Right ventricle myocardium superior (tissue), 1 donor: ENCODE measurements at places on chromosomes 2 and 18. TPM values are rescaled to one million over a fixed set of nuclear protein-coding genes. Genes with fewer than 3 reads are reported as not detected.

DNA sequence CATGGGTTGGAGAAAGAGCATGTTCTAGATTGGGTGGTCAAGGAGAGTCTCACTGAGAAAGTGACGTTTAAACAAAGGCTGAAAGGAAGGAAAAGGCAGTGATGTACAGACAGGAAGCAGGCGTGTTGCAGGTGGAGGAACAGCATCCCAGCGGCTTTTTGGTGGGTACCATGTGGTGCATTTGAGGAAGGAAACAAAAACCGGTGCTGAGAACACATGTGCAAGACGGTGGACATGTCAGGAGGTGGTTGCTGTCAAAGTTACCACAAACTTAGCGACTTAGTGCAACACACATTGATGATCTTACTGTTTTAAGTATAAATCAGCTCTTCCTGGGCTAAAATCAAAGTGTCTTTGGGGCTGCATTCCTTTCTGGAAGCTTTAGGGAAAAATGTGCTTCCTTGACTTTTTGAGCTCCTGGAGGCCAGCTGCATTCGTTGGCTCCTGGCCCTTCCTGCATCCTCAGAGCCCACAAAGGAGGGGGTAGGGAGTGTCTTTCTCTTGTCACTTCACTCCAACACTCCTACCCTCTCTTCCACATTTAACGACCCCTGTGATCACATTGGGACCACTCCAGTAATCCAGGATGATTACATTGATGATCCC is 380.6 kb downstream of the FBXO15 start:
- DNase-seq: no peak

- DNase-seq: no peak
Measured at GRCh38 chr2:108541451-108541850, 7.2 kb downstream of the LIMS1 start.

DNA sequence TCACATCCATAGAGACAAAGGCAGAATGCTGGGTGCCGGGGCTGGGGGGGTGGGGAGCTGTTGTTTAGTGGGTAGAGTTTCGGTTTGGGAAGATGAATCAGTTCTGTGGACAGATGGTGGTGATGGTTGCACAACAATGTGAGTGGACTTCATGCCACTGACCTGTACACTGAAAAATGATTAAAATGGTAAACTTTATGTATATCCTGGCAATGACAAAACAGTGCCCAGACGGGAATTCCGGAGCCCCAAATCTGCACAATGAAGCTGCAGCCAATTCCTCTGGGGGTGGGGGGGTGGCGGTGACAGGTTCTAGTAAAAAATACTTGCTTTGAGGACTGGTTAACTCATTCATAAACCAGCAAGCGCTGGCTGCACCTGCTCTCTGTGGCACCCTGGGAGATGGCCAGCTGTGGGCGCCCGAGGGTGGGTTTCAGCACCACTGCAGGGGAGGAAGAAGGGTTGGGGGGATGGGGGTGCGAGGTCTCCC is 81.8 kb upstream of the HPCAL1 start:
- no peak for DNase-seq

- DNase-seq: no peak
Measured at GRCh38 chr2:113156278-113157117, 17.3 kb upstream of the PSD4 start.

GRCh38 chr18:56505293-56505692 is 133.1 kb downstream of the TXNL1 start:
- DNase-seq: no peak

POTEI gene
- not detected for total RNA-seq

CDK15 gene
- 0.43 TPM for total RNA-seq

RAD51AP2 gene
- 0.16 TPM for total RNA-seq

DNA sequence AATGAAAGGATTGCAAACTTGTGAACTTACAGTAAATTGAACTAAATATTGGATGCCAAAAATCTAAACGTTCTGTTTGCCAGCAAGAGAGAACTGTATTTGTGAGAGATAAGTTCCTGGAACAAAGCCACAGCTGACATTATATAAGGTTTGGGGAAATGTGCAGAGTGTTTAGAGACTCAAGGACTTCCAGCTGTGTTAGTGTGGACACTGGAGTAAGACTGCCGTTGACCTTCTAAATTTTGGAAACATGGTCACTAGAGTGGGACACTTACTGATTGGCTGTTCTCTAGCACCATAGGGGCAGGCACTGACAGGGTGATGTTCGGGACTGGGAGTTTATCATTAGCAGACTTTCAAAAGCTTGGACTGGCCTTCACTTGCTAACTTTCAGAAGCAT is 40.5 kb downstream of the SCN9A start:
- no peak for DNase-seq

CCDC68 gene
- 3.7 TPM for total RNA-seq

GRCh38 chr2:205582366-205582765 is 99.9 kb upstream of the NRP2 start:
- no peak for DNase-seq

- no peak for DNase-seq
Measured at GRCh38 chr18:76765649-76766048, 56.7 kb upstream of the ZNF236 start.

GRCh38 chr18:6625481-6625880 is 104.0 kb upstream of the ARHGAP28 start:
- DNase-seq: no peak

- DNase-seq: no peak
Measured at GRCh38 chr18:649341-649740, 8.1 kb upstream of the TYMS start.

DNA sequence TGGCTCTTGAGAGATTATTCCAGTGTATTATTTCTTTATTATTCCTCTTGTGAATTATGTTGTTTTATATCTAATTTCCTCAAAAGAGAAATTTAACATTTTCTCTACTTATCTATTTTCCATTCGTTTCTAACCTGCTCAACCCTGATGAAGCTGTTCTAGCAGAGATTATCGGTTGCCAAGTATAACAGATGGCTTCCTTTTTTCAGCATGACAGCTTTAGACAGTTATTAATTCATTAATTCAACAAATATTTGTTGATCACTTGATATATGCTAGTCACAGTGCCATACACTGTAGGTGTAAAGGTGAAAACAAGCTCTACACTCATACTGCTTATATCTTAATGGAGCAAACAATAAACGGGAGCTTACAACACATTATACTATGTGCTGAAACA is 137.9 kb upstream of the UBE2E3 start:
- DNase-seq: no peak

FARSB gene
- 15.8 TPM for total RNA-seq

DNA sequence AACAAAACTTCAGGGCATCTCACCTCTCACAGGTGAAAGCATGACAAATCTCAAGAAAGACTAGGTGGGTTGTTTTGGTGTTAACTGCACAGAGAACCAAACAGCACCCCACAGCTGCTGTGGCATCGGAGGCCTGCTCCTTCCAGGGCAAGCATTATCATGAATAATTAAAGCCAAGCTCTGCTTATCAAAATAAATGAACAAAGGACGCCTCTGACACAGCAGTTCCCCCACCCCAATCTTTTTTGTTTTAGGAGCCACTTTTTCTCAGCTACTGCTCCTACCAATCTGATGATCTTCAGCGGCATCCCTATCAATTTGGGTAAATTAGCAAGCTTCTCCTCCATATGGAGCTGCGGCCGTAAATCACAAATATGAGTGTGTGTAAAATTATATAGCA is 58.6 kb downstream of the KLF7 start:
- no peak for DNase-seq

FAM110C gene
- total RNA-seq: 1.9 TPM

- DNase-seq: no peak
Measured at GRCh38 chr2:199219551-199219950, 238.2 kb downstream of the SATB2 start.

HJURP gene
- 0.40 TPM for total RNA-seq

DNA sequence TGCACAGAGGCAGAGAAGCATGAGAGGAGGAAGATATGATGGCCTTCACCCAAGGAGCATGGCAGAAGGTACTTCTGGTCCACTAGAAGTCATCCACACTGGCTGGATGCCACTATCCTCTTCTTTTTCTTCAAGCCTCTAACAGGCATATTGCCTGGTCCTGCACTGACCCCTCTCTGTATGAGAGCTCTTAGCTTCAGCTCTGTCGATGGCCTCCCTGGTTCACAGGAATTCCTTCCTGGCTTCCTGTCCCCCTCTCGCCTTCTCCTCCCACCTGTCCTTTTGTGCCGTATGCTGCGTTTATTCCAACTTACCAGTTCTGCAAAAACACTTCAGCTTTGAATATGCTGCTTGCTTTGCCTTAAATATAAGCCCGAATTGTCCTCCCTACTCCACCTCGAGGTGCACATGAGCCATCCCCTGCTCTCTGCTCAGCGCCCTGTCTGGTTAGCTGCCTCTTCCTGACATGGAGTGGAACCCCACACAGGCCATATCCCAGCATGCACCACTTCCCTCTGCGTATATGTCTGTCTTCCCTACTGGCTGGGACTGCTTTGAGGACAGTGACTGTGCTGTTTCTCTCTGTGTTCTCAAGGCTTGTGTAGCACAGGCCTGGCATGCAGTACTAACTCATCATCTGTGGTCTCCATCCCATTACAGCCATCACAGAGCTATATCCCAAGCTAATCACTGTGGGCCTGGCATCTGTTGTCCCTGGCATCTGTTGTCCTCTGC is 474.9 kb downstream of the EIPR1 start:
- no peak for DNase-seq

NAT8 gene
- not detected for total RNA-seq

- no peak for DNase-seq
Measured at GRCh38 chr2:108616751-108617161, 82.5 kb downstream of the LIMS1 start.

DNA sequence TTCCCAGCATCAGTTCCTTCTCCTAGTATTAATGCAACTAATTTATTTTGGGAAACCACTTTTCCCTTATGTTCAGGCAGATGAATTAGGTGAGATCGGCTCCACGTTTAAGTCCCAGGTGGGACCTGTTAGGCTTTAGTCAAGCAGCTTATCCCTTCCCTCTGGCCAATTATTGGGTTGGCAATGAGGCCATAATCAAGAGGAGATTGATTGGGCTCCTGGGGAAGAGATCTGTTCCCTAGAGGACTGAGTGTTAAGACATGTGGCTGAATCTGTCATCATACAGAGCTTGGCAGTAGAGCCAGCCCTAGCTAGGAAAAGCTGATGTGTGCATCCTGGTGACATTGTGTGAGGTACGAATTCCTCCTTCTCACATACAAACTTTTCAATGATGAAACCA is 104.4 kb downstream of the PTH2R start:
- DNase-seq: no peak

GRCh38 chr18:75364512-75365253 is 62.8 kb downstream of the SMIM21 start:
- DNase-seq: no peak

DNA sequence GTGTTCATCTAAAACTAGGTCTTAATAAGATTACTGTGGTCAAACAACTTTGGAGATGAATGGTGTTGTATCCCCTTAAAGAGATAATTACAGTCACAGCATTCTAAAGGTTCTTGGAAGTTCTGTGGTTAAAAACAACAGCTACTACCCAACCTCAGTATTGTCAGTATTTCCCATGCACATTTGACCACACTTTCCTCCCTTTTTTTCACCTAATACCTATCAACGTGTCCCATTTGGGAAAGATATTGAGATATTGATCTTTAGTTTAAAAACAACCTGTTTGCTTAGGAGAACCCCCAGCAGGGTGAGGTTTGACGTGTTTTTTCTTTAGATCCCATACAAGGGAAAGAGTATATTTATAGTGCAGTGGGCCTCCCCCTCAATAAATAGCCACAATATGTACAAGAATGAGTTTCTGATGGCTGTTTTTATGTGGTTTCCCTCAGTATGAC is 65.6 kb downstream of the WDR7 start:
- DNase-seq: no peak

- no peak for DNase-seq
Measured at GRCh38 chr2:98438190-98439133, 6.2 kb upstream of the INPP4A start.

GRCh38 chr2:169464882-169465281 is 14.4 kb upstream of the BBS5 start:
- DNase-seq: no peak

GRCh38 chr2:144894612-144895599 is 375.0 kb upstream of the ZEB2 start:
- no peak for DNase-seq

DNA sequence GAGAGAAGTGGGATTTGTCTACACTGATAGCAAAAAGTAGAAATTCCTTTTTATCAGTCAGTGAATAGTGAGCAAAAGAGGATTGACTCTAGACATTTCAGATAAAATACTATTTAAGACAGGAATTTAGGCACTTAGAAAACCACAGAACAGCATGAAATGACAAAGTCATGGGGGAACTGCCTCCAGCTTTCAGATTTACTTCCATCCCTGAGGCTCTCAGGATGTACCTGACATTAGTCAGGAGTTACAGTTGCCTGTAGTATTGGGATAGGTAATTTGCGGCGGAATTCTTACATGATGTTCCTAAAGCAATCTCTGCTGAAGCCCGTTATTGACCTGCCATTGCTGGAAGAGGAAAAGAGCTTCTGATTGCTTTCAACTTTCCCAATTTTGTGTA is 337.1 kb upstream of the MAP2 start:
- no peak for DNase-seq

DNA sequence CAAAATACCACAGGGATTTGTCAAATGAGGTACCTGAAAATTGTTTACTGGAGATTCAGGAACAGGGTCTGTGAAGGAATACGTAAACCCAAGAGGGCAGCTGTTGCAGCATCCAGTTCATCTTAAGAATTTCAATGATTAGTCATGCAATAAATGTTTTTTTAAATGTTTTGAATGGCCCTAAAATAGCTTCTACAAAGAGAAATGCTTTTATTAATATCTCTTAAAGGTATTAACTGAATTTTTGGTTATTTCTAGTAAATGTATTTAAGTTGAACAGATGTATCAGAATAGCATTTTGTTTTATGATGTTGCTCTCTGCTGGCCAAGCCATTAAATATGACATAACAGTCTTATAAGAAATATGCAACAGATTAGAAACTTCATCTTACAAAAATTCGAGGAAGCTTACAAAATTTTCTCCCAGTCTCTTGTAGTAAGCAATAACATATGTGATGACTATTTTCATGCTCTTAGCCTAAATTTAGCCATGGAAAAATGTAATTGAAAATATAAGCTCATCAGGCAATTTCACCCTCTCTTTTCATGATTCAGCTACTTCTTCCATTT is 863.9 kb downstream of the SUCLG1 start:
- DNase-seq: no peak

DNA sequence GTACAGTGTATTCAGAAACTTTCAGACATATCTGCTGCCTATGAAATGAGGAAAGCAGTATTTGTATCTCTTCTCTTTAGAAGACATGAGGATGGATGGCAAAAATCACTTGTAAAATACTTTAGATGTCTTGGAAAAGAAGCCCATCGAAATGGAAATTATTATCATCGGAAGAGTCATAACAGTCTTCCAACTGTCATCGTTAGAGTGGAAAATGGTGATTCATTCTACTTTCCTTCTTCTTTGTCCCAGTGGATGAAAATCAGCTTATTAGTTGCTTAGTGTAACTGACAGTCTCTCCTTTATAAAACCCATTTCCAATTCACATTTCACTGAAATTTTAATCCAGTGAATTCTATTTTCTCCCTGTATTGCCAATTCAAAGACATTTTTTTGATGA is 1323.7 kb upstream of the PIK3C3 start:
- no peak for DNase-seq

DNA sequence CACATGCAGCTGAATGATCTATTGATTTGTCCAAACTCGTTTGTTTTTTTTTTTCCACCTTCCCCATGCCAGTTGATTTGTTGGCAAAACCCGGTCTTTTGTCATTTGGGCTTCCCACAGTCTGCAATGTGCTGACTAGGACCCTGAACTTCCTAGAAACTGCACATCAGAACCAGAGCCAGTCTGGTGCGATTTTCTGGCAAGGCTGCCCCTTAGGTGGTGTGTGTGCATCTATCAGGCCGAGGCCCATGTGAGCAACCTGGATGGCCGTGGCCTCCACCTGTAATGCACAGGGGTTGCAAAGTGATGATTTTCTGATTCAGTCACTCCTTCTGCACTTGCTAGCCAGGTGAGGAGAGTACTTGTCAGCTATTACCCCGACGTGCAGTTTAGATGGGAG is 47.8 kb downstream of the NCK2 start:
- DNase-seq: no peak
